Activated naive CD4-positive, alpha-beta T cell (primary cell): ENCODE measurements at places on chromosomes 3 and 15.

DNA sequence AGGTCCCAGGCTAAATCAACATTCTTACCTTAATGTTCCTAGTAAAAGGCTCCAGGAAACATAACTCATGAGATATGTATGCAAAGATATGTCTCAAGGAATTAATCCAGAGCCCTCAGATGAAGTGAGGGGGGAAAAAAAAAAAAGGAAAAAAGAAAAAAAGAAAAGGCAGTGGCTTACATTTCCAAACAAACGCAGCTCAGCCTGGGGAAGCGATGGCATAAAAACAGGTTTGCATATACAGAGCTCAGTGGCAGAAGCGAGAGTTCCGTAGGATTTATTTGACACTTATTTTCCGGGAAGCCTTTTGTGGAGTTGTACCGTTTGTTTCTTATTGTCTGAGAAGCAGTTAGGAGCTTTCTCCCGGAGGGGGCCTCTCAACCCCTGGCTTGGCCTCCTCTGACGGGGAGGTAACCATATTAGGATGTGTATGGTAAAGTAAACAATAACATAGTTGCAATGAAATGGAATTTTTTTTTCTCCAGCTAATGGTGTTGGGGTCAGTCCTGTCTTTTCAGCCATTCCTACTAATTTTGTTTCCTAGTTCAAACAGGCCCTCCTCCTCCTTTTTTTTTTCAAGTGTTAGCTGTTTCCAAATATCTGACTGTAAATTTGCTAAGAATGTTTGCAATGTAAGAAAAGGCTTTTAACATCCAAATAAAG is 338.6 kb downstream of the FOXP1 start:
- no peak for DNase-seq

DNA sequence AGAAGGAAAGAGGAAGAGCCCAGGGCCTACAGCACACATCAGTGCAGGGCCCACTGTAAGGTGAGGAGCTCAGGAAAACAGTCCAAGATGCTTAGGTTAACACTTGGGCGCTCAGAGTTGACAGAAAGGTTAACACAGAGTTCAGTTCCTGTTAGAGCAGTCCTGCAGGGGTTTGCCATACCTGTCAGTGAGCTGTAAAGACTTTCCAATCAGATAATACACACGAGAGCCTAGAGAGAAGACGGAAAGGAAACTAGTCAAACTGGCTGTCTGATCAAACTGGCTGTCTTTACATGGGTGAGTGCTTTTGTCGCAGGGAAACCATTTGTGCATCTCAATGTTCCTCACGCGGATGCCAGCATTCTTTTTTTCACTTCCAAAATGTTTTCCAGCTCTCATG is 61.4 kb upstream of the ARHGEF26 start:
- DNase-seq, result no peak

DNA sequence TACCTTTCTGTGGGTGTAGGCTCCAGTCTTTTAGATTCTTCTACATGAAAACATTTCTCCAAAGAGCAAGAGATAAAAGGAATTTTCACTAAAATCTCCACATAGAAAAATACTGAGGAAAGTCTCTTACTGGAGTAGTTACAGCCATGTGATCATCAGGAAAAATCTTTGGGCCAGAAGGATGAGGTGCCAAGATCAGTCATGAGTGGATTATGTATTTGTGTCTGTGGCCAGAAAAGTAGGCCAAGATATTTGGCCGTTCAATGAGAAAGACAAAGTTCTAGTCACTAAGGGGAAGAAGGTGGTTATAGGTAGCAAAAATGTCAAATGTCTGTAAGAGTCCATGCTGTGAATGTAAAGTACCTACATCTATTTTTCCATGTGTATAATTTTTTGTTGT is 339.3 kb downstream of the NSUN3 start:
- no peak for DNase-seq

GRCh38 chr15:69735121-69735520 is 282.5 kb downstream of the RPLP1 start:
- no peak for DNase-seq

DNA sequence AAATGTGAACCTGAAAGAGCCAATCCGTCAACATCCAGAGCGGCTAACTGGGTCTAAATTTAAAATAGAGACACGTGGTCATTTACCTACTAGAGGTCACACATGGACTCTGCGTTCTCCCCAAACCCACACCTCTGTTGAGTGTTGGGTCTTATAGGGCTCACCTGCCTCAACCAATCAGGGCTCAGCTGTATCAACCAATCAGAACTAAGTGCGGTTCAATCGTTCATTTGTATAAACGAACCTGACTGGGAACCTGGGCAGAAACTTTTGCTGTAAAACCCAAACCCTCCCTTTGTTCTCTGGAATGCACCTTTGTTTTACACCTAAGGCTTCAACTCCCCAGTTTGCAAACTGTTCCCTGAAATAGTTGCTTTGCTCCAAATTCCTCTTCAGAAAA is 8.9 kb downstream of the DNAAF4 start:
- no peak for DNase-seq

- DNase-seq, result no peak
Observed at GRCh38 chr3:120773932-120774331, 31.4 kb downstream of the GTF2E1 start.

DNA sequence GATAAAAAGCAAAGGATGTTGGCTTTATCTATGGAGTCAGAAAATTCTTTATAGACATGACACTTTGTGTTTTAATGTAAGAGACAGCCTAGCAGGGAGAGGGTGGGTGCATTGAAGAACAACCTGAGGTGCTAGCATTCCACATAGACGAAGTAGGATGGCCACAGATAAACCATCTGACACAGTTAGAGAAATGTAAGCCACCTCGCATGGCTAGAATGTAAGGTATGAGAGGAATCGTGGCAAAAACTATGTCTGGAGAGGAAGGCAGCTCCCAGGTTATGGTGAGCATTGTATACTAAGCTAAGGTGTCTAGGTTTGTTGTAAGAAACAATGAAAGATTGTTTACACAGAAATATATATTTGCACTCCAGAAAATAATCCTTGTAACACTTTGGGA is 194.0 kb upstream of the SLITRK3 start:
- no peak for DNase-seq

GRCh38 chr15:49644364-49644794 is 23.5 kb downstream of the DTWD1 start:
- no peak for DNase-seq

- no peak for DNase-seq
Observed at GRCh38 chr3:45043728-45044299, 17.7 kb downstream of the CLEC3B start.

DNA sequence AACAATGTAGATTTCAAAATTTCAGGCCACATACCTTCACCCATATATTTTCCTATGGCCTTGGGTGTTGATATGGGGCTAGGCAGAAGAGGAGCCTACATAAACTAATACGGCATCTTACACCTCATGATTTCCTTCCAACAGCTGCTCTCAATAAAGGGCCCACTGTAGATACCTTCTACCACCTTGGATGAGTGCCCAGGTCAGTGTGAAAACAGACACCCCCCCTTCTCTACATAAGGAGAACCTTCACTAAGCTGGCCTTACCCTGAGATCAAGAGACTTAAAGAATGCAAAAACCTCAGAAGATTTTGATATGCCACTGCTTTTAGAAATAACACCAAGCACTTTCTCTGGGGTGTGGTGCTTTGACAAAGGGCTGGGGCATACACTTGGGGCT is 42.7 kb downstream of the SH3BP5 start:
- DNase-seq, result no peak

- DNase-seq, result no peak
Observed at GRCh38 chr15:90414408-90415028, 26.5 kb downstream of the IQGAP1 start.

DNA sequence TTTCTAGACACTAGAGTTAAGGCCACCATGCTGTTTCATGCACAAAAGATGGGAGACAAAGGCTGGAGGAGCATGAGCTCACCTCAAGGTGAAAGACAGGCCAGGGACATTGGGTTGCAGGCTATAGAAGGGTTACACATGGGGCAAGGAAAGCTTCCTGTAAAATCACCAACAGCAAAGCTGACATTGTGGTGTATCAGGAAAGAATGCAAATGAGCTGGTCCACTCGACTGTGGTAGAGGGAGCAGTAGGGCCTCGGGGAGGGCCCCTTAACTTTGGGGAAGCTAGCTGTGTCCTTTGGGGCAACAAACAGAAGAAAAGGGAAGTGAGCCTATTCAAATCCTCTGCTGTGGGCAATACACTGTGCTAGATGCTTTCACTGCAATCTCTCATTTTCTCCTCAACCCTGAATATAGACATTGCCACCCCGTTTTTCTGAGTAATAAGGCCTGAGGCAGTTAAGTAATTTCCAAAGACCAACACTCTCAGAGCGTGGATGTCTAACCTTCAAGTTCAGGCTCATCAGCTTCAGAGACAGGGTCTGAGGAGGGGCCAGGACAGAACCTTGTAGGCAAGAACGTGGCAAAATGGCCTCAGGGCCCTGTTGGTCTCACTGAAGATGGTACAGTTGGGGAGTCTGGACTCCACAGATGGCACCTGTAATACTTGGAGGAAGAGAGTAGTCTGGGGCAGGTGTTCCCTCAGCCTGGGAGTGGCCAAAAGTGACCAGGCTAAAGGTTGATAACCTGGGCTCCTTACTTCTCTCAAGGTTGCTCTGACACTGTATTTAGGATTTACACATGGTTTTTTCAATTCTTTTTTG is 24.1 kb downstream of the CX3CR1 start:
- no peak for DNase-seq

GRCh38 chr3:123586131-123586530 is 1.3 kb upstream of the HACD2 start:
- no peak for DNase-seq

- DNase-seq, result no peak
Observed at GRCh38 chr15:66670762-66671580, 31.1 kb upstream of the SMAD6 start.

GRCh38 chr15:77966540-77967234 is 110.8 kb downstream of the TBC1D2B start:
- DNase-seq, result no peak

DNA sequence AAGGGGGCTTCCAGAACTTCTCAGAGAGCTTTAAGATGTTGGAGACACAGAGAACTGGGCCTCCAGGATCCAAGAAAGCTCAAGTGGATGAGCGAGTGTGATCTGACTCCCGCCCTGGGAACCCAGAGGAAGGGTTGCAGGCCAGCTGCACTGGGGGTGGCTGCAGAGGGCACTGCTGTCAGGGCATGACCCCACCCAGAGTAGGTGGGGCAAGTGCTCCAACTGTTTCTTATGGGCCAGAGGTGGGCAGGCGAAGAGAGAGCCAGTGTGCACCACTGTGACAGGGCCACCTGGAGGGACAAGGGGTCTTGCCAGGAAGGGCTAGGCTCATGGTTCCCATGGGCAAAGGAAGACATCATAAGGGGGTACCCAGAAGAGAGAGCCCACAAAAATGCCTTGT is 48.8 kb downstream of the EXOG start:
- DNase-seq, result no peak

DNA sequence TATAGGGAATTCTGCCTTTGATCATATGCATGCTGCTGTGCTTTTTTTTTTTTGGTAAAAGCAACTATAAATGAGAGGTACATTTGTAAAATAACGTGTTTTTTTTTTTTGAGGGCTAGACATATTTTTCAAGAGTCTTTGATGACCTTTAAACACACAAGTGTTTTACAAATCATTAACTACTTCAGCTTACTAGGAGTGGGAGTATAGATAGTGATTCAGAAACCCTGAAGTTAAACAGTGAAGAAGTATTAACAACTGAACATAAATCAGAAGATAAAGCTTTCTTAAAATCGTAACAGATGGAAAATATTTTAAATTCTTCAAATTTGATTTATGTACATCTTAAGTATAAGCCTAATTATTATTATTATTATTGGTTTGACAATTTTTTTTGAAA is 2.9 kb upstream of the GMNC start:
- DNase-seq, result no peak

- DNase-seq, result no peak
Observed at GRCh38 chr3:123092243-123092642, 25.4 kb downstream of the PDIA5 start.

- no peak for DNase-seq
Observed at GRCh38 chr3:21744793-21745192, 6.2 kb downstream of the ZNF385D start.

GRCh38 chr3:45592830-45593707 is 1.5 kb upstream of the LIMD1 start:
- peak; percentile 43 for DNase-seq

GRCh38 chr3:137191133-137191923 is 233.5 kb downstream of the IL20RB start:
- DNase-seq, result no peak

DNA sequence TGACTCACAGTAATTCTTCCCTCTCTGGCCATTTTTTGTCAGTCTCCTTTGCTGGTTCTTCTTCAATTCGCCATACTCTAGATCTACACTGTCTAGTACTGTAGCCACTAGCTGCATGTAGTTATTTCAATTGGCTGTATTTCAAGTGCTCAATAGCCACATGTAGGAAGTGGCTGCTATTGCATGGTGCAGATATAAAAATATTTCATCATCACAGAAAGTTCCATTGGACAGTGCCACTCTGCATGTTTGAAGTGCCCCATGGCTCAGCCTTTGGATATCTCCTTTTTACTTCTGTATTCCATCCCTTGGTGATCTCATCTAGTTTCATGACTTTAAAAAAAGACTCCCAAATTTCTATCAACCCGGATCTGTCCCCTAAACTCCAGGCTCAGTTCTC is 22.1 kb downstream of the PPP2R3A start:
- no peak for DNase-seq

DNA sequence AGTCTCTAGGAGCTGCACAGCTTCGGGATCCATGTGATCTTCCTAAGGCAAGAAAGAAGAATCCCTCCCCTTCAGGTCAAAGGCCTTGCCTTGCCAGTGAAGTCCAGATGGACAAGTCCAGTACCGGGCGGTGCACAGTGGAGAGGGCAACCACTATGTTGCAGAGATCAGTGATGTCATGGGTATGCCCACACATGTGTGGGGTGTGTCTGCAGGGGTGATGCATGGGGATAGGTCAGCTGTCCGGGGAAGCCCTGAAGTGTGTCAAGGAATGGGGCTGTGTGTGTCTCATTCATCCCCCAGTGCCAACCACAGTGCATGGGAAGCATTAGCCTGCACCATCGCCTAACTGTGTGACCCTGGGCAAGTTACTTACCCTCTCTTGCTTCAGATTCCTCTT is 66.5 kb downstream of the TLE3 start:
- DNase-seq, result no peak

DNA sequence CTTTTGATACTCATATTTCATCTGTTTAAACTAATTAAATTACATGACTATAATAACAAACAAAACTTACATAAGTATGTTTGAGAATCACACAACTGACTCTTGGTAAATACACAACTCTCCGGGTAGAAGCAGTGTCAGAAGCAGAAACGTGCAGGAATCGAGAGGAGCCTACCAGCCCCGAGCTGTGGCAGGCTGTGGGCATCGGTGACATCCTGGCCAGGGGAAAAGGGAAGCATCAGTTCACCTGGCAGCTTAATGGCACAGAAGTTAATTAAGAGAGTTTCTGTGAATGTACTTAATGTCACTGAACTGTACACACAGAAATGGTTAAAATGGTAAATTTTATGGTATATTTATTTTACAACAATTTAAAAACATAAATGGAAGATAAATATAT is 90.2 kb downstream of the CRTC3 start:
- no peak for DNase-seq

DNA sequence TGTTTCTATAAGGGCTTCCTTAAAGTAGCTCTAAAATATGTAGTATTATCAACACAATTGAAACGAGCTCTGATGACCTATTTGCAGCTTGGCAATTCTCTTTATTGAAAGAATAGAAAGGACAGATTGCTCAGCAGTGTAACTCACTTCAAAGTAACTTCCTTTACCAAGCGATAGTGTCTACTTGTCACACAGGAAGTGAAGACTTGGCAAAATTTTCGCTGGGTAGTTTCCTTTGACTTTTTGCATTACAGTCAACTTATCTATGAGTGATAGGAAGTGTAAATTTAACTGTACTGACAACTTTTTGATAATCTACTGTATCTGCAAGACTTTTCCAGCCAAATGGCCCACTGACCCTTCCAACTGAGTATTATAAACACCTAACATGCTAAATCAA is 22.8 kb downstream of the SLC9A9 start:
- no peak for DNase-seq
